ENCODE measurements at places on chromosomes 5 and 9.
A peak's percentile ranks its signal among the peaks of the same experiment; 100 is the strongest.

GRCh38 chr9:128733256-128733655 is 9.3 kb upstream of the ZDHHC12 start:
- DNase-seq, result no peak

GRCh38 chr9:7443541-7443940 is 356.0 kb downstream of the DMAC1 start:
- DNase-seq, result no peak

- DNase-seq, result no peak
These were observed 211.1 kb downstream of the EFNA5 start for GRCh38 chr5:107459605-107460004.

GRCh38 chr5:68770551-68770950 is 323.3 kb upstream of the SLC30A5 start:
- DNase-seq, result no peak

DNA sequence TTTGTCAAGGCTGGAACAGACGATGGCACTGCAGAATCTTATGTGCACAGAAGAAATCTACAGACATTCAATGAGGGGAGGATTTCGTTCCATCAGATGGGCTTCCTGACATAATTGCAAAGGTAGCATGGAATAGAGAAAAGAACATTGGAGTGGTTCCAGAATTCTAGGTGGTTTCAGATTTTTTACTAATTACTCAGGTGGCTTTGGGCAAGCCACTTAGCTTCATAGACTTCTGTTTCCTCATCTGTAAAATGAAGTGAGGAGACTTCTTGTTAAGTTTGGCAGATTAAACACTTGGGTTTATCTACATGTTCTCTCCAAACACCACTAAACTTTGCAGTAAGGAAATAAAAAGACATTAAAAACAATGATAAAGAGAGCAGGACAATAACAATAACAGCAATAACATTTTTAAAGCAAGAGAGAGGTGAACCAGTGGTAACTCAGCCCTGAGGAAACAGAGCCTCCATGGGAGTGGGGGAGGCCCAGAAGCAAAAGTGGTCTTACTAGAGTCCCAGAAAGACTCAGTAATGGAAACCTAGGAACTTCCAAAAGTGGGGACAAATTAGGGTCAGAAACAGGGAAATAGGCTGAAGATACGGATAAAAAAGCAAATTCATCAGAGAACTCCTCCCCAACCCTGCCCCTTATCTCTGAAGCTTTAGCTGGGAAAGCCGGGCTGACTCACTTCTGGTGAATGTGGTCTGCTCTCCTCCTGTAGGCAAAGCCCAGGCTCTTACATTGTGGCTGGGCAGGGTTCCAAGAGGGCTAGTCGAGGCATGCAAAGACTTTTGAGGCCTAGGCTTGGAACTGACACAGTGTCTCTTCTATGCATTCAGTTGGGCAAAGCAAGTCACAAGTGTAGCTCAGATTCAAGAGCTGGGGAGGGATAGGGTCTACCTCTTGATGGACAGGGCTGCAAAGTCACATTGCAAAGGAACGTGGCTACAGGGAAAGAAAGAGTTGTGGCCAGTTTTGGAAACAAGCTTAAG is 11.8 kb upstream of the ACTBL2 start:
- DNase-seq, result peak; percentile 62

DNA sequence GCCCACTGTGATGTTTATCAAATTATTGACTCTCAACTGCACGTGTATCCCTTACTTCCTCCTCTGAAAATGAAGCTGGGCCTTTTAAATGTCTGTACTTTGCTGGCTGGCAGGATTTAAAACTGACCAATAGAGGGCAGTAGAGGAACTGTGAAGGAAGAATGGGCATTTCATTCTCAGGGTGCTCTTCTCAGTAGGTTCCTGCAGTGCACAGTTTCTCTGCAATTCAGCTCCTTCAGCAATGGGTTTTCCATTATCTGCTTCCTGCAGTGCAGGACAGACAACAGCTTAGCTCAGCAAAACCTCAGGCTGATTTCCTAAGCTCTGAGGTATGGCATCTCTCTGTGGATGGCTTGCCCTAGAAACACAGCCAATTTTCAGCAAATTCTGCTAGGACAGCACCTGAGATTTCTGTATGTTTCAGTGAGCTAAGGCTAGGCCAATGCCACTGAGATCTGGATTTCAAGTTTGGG is 298.4 kb upstream of the PRDM9 start:
- DNase-seq, result no peak

Data from stimulated activated naive CD8-positive, alpha-beta T cell treated with anti-CD3 and anti-CD28 coated beads, Interleukin-15, Interleukin-2, amounts not matched to agents 100 U/mL and 50 U/mL, for 24 hours (primary cell).